ENCODE measurements at places on chromosomes 5 and 9.

DNA sequence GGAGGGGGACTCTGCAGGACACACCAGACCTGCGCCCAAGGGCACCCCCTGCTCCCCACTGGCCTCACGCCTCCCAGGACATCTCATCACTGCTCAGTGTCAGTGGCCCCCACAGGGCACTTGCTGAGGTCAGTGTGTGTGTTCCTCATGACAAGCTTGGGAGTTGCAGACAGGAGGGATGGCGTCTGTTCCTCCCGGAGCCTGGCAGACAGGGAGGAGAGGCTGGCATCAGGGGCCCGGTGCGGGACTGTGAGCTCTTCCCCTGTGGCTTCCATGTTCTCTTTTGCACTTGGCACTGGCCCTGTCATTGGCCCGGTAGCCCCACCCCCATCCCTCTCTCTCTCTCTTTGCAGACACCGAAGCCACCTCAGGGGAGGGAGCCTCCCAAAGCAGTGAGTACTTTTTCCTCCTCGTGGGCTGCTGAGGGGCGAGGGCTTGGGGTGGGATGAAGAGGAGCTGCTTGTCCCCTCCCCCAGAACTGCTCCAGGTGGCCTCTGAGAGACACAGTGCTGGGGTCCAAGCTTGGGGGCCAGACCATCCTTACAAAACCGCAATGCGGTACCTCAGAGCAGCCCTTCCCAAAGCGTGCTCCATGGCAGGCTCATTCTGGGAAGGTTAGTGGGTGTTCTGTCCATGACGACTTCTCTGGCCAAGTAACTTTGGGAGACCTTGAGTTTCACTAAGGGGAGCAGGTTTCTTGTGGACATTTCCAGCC is 75.7 kb downstream of the AMBP start:
- DNase-seq, result no peak

GRCh38 chr5:161096581-161096980 is 244.6 kb upstream of the ATP10B start:
- DNase-seq, result no peak

DNA sequence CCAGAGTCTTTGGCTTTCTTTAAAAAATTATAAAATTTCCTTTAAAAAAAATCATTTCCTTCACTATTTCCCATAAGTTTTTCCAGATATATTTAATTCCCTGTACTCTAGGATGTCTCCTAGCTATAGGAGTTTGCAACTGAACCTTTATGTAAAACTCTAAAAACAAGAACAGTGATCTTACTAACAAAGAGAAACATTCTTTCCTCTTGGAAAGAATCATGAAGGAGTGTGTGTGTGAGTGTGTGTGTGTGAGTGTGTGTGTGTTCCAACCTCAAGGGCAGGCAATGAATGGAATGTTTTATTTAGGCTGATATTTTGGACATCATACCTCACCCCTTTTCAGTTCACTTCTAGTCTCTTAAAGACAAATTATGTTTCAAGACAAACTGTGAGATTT is 309.2 kb downstream of the CEMIP2 start:
- no peak for DNase-seq

GRCh38 chr9:129553277-129553676 is 67.6 kb downstream of the C9orf50 start:
- DNase-seq, result no peak

DNA sequence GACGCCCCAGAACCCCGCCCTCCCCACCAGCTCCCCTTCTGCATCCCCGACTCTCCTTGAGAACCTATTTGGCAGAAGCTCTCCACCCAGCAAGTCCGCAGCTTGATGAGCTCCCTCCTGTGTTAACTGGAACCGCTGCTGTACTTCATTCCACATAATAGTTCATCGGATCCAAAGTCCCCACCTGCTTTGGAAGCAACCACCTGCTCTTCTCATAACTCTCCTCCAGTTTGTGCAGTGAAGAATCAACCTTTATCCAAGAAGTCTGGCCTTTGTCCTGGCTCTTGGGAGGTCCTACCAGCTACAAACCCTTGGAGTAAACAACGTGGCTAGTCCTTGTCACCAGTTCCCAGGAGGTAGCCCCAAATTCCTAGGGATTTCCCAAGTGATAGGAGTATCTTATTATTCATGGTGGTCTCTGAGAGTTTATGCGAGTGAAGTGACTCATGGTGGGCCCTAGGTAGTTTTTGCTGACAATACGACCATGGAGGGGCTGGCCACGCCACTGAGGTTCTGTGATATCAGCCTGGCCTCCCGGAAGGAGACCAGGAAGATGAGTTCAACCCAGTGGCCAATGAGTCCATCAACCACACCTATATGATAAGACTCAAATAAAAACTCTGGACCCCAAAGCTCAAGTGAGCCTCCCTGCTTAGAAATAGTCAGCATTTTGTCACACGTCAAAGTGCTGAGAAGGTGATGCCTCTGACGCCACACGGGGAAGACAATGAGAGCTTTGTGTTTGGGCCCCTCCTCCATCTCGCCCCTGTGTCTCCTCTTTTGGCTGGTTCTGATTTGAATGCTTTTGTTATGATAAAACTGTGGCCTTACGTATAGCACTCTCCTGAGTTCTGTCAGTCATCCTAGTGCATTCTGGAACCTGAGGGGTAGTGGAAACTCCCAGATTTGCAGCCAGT is 3.6 kb upstream of the IL4 start:
- no peak for DNase-seq

- no peak for DNase-seq
Measured at GRCh38 chr9:100281676-100282387, 70.9 kb downstream of the TEX10 start.

- DNase-seq, result no peak
Measured at GRCh38 chr5:5141339-5141599, 1.1 kb downstream of the ADAMTS16 start.

DNA sequence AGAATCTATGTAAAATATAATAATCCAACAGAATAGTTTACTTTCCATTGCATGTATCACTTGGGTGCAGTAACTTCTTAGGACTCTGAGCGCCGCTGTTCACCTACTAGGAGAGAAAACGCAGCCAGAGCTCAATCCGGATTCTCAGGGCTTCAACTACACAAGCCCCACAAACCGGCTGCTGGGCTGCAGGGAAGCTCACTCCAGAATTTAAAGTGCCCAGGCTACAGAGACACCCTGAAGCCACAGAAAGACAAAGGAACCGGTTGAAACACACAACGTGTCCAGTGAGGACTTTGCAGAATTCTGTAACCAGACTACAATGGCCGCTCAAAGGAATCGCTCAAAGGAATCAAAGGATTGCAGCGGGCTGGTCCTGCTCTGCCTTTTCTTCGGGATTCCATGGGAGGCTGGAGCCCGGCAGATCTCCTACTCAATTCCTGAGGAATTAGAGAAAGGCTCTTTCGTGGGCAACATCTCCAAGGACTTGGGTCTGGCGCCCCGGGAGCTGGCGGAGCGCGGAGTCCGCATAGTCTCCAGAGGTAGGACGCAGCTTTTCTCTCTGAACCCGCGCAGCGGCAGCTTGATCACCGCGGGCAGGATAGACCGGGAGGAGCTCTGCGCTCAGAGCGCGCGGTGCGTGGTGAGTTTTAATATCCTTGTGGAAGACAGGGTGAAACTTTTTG is at the start of gene PCDHGA10:
Gene PCDHGA10 (plus strand): TSS at position 134 of the 686 bp plus-strand sequence. CDS start 189 bp downstream, at position 323.
- no peak for DNase-seq

DNA sequence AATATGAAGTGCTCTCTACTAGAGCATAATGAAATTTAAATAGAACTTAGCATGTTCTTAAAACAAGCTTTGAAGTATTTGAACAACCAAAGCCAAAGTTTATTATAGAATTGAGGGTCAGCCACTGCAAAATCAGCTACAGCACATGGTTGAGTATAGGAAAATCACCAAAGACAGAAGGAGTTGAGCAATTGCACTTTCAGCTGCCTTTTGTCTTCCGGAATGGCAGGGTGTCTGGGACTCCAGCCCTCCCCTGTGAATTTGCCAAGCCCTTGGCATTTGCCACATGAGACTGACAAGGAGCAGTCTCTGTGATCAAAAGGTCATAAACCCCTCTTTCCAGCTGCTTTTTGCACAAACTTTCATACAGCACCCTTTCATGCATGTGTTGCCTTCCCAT is 8.5 kb upstream of the LURAP1L start:
- no peak for DNase-seq

DNA sequence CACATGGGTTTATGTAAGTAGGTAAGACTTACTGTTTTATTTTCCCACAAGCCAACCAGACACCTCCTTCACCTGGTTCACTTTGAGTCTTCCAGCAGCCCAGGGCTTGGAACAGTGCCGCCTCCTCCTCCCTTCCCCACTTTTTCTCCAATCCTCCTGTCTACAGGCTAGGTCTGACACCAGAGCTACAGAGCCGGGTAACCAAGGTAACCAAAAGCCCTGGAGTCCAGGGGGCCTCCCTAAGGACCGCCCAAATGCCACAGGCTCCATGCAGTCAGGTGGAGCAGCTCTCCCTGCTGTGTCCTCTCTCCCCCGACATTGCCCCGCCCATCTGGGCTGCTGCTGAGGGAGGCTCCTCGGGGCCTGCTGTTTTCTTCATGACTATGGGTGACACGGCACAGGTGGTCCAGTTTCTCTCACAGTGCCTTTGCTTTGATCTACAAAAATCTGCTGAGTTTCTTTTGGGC is 138.0 kb upstream of the EFNA5 start:
- DNase-seq, result no peak

DNA sequence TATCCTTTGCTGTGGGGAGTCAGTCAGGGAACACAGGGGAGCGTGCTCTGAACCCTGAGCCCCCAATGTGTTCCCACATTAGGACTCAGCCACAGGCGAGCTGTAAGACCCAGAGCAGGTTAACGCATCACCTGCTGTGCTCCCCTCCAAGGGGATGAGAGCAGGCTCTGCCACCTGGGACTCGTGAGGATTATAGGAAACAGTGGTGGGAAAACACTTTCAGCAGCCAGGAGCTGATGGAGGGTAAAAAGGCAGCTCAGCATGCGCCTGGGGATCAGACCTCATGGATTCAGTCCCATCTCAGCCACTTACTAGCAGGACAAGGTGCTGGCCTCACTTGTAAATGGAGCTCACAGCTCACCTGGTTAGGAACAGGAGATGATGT is 9.2 kb downstream of the JADE2 start:
- DNase-seq, result no peak

DNA sequence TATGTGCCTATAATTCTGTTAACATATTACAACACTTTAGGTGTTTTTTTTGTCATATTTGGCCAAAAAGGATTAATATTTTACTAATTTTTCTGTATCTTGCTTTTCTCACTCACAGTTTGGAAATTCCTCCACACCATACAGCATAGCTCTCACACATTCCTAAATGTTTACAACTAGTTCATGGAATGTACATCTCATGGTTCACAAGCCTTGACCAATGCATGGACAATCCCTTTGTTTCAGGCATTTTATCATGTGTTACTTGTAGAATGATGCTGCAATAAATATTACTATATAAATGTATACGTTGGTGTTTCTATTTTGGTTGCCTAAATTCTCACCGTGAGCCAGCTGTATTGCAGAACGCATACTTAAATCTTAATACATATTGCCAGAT is 80.5 kb upstream of the SPATA31C2 start:
- DNase-seq, result no peak

DNA sequence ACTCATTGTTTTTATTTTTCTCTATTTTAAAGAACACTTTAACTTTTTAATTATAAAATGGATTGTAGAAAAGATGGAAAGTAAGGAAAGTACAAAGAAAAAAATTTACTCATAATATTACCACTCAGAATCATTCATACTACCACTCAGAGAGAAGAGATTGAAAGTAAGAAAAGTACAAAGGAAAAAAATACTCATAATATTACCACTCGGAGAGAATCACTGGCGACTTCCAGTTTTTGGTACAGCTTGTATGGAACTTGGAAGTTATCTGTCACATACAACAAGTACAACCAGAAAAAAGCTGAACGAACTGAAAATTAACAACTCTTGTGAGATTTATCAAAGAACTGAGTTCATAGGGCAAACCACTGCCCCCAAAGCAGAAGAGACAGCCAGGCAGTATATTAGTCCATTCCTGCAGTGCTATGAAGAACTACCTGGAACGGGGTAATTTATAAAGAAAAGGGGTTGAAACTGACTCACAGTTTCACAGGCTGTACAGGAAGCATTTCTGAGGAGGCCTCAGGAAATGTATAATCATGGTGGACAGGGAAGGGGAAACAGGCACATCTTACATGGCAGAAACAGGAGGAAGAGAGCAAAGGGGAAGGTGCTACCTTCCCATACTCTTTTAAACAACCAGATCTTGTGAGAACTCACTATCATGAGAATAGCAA is 183.9 kb downstream of the SMARCA2 start:
- no peak for DNase-seq

- no peak for DNase-seq
Measured at GRCh38 chr5:5671823-5672222, 249.3 kb downstream of the ICE1 start.

- no peak for DNase-seq
Measured at GRCh38 chr5:171418316-171418981, 998 bp upstream of the FGF18 start.

GRCh38 chr9:115522912-115523311 is 405.0 kb upstream of the TNC start:
- DNase-seq, result no peak

DNA sequence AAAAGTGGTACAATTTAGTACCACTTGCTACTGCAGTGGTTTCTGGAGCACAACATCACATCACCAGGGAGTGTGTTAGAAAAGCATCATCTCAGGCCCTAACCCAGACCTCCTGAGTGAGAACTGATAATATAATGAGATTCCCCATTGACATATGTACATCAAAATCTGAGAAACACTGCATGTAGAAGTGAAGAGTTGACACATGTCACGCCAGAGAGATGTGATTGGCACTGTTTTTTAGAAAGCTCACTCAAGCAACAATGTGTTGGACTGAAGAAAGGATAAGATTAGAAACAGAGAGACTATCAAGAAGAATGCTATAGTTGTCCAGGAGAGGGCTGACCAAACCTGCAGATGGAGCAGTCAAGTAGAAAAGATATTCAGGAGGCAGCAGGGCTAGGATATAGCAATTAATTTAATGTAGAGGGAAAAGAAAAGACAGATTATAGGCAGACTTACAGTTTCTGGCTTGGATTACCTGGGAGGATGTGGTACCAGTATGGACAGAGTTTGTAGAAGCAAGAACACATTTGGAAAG is 324.4 kb upstream of the ADAMTSL1 start:
- no peak for DNase-seq

DNA sequence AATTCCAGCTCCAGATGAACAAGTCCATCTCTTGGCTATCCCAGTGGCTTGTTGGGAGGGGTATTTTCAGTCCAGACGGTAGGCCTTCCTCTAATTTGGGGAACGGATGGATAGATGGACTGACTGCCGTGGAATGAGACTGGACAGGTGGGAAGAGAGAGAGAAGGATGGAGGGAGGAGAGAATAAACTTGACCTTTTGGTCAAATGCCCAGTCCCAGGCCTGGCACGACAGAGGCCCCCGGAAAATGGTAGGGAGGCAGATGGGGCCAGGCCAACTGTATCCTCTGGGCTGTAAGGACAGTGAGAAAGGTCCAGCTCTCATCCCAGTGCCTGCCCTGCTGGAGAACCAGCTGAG is 1.1 kb downstream of the BHMT start:
- no peak for DNase-seq

GRCh38 chr5:6773342-6774035 is 60.3 kb downstream of the TENT4A start:
- DNase-seq, result no peak

- no peak for DNase-seq
Measured at GRCh38 chr9:136565086-136565714, 19.4 kb upstream of the NOTCH1 start.

Data from activated CD4-positive, CD25-positive, alpha-beta regulatory T cell (primary cell).